Amniotic stem cell (primary cell): ENCODE measurements at places on chromosomes 13 and 19.
A peak's percentile ranks its signal among the peaks of the same experiment; 100 is the strongest.

DNA sequence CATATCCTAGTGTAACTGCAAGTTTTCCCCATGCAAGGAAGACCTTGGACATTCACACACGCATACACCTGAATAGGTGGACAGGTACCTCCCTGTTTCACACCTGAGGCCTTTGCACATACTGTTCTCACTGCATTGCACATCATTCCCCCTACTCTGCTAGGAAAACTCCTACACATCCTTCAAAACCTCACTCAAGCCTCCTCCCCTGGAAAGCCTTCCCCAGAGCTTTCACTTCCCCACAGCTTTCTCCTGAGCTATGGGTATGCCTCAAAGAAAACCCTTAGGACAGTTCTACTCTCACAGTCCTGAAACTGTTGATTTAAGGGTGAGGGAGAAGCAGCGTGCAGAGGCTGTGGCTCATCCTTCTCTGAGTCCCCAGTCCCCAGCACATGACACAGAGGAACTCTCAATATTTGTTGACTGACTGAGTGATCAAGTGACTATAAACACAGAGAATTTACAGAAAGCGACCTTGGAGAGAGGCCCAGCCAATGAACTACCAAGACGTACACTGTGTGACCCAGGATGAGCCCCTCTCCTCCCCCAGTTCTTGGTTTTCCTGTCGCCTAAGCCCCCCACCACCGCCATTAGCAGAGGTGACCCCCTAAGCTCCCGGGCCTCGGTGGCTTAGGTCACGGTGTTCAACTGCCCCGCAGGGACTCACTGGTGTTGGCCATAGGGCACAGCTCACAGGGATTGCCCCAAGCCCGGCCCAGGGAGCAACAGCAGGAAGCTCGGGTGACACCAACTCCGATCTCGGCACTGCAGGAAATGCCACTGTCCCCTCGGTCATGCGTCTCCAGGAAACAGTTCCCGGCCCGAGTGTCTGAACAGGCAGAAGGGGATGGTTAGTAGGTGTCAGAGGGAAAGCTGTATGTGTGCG lies 40.6 kb downstream of the FBN3 start:
- no peak for DNase-seq

DNA sequence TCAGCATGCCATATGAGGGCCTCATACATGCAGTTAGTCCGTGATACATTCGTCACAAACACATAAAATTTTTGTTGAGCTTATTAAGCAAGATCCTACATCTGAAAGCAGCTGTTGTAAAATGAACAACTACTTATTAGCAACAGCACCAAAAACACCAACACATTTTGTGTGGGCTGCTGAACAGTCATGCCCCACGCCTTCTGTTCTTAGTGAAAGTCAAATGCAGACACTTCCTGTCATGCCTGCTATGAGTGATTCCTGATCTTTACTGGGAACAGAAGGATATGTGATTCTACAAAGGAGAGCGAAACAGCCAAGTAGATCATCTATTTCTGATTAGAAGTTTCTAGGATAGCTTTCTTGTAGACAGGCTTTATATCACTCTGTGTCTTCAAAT lies 4.2 kb upstream of the B3GLCT start:
- DNase-seq = no peak

DNA sequence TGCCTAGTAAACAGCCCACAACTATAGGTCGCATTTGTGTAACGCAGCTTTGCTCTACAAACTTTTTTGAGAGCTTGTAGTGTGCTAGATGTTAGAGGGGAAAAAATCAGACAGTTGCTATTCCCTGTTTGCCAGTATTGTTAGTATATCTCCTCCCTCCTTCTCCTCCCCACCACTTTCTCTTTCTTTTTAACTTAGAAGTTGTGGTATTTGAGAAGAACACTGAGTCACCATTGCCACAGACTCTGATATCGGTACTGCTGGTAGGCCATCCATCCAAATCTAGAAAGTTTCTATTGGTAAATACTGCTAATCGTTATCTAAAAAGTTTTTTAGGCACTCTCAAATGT lies 666 bp downstream of the POMP start:
- DNase-seq = no peak

- peak; percentile 38 for DNase-seq
Observed at GRCh38 chr13:72970956-72971355, 87.8 kb upstream of the KLF5 start.

DNA sequence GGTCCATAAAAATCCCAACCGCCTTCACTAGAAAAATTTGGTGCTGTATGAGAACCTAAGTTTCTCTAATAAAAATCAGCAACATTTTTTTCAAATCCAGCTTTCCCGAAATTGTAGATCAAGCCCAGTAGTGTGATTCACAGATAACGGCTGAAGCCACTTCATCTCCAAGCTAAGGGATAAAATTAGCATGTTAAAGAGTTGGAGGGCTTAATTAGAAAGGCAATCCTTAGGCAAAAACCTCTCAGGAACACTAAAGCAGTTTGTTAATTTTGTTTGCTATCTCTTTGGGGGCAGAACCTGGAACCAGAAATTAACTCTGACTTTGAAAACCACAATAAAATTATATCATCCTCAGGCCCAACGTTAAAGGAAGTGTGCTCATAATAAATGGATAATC lies 820.2 kb downstream of the GPC5 start:
- no peak for DNase-seq
